ENCODE measurements at places on chromosomes 2 and 18. TPM values are rescaled to one million over a fixed set of nuclear protein-coding genes. Genes with fewer than 3 reads are reported as not detected.

GALNT5 gene
- not detected for total RNA-seq

GRCh38 chr2:133975676-133976428, 278.0 kb upstream of the MGAT5 start:
- no peak for DNase-seq

- no peak for DNase-seq
These were observed 5.8 kb upstream of the ABCB11 start for GRCh38 chr2:169036736-169037440.

DNA sequence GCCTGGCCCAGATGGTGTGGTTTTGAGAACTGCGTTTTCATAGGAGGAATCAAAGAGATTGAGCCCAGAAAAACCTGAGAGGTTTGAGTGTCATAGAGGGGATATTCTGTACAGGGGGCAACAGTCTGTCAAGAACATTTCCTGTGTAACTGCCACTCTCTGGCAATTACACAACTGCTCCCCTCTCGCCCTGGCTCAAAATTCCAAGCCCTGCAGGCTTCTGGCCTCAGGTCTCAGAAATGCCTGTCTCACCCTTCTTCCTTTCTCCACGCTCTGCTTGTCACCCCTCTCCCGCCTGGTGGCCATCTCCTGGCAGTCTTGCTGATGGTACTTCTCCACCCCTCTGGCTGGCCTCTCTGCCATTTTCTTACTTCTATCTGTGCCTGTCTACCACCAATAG, 4.0 kb downstream of the VAMP5 start:
- DNase-seq: no peak

ABCG8 gene
- not detected for total RNA-seq

DNAH7 gene
- total RNA-seq: not detected

DNA sequence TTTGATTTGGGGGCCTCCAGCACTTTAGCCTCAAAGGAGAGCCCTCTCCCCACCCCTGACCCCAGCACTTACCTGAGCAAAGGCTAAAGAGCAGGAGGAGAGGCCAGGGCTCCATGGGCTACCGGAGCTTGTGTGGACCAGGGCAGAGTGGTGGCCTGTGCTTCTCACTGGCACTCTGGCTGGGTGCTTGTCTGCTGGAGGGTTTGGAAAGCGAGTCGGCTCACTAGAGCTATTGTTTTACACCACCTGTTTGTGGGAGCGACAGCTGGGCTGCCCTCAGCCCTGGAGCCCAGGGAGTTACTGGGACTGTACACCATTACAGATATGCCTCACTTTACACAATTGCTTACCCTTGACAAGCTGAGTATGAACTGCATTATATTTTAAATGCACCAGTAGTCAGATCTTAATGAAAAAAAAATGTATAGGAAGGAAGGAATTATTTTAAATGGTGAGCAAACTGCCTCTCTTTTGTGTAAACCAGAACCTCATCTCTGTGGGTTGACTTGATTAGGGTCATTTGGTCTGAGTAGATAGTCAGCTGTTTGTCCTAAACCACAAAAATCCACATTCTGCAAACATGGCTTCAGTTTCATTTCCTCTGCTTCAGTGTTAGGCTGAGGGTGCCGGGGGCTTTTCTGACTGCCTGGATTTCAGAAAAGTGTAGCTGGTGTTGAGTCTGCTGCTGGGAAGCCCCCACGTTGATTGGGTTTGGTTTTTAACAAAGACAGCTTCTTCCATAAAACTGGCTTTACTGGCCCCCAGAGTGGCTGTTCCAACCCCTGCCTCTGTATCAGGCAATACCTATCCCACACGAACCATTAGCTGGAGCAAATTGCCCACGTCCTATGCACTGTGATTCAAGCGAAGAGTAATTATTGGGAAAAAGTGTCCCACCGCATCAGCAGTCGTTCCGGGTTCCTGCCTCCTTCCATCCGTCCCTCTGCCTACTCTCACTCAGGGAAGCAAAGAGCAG, at the start of gene CHRNA1:
Gene CHRNA1, minus strand, starts transcription at position 193 of the 976 bp plus-strand sequence. Its CDS starts 78 bp downstream, at position 115.
- DNase-seq: no peak

SLC5A7 gene
- not detected for total RNA-seq

NR4A2 gene
- 19.7 TPM for total RNA-seq

DNA sequence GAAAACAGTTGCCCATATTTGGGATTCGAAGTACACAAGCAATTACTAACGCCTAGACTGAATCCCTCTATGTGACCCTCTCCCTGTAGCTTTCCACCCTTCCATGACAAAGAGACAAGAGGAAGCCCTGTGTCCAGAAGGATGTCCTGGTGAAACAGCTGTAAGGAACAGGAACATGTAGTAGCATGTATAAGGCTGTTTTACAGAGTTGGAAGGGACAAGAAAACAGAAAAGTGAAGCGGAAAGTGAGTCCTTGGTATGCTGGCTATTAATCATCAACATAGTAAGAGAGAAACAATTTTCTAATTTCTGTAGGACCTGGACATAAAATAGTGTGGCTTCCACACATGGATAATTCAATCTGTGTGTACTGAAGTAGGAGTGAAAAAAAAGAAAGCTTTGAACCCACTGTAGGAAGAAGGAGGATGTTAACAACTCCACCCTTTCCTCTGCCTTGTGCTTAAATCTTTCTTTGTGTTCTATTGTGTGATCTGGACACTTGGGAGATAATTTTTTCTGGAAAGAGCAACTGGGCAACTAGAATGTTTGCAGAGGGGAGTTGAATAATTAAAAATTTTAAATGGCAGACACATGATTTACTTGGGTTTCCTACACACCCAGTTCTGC, 162.3 kb upstream of the ZSWIM2 start:
- no peak for DNase-seq

NT5C1B gene
- not detected for total RNA-seq

SF3B6 gene
- total RNA-seq: 141 TPM

SLC23A3 gene
- total RNA-seq: 2.6 TPM
